Stromal cell of bone marrow (primary cell): ENCODE measurements at places on chromosomes 11 and 22.

DNA sequence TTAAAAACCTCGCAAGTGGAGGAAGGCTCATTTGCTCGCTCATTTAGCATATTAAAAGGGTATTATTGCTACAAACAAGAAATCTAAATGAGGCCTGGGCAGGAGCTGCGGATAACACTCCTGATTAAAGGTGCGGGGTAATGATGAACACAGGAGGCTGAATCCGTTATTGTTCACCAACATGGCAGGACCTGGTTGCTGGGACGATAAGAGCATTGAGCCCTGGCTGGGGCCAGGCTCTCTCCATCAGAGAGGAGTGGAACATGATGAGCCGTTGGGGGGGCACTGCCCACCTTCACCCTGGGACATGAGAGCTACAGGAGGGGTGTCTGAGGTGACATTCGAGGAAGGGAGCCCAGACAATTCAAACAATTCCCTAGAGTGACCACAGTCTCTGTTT is 211.7 kb downstream of the NXPE2 start:
- no peak for DNase-seq

GRCh38 chr11:104490182-104490581 is 326.2 kb upstream of the PDGFD start:
- DNase-seq = no peak

GRCh38 chr22:30838111-30838510 is 130.5 kb downstream of the MORC2 start:
- DNase-seq = no peak

DNA sequence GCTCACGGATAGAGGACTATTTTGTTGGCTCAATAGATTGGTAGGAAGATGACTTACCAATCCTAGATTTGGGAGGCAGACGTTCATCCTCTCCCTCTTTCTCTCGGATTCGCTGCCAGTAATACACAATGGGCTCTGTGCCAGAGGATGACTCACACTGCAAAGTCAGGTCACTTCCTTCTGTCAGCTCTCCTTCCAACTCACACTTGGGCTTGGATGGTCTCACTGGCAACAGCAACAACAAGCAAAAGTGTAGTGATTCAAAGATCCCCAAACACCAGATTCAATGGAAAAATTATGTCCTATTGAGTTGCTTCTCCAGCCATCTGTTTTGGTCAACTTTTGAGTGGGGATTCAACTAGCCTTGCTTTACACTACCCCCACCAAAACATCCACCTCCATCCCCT is 21.7 kb upstream of the HSPA8 start:
- peak; percentile 99 for DNase-seq

- DNase-seq = peak; percentile 64
Measured at GRCh38 chr11:65427691-65428577, 5.3 kb downstream of the NEAT1 start.

DNA sequence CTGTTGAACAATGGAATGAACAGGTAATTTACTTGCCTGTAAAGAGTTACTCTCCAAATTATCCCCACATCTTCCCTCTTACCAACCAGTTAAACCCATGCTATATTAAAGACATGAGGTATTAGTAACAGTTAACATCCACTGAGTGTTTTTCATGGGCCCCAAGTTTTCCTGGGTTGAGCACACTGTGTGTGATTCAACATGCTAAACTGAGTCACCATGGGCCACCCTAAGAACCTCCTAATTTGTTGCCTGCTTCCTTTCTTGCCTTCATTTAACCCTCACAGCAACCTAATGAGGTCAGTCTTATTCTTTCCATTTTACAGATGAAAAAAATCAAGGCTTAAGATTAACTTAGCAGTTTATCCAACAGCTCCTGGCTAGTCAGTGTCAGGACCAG is 51.0 kb downstream of the GALNT18 start:
- DNase-seq = no peak

GRCh38 chr11:119699227-119699626 is 29.8 kb downstream of the NECTIN1 start:
- DNase-seq = peak; percentile 17

DNA sequence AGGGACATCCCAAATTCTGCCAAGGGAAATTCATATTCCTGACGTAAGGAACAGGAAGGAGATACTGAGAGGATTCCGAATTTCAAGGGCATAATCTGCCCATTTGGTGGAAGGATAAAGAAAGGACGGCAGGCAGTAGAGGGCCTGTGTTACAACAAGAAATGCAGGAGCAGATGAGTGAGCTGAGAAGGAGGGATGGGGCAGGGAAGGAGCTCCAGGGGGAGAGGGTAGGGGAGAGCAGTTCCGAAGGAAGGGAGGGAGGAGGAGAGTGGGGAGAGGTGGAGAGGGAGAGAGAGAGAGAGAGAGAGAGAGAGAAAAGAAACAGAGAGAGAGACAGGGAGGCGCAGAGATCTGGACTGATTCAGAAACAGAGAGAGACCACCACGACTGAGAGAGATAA is 843 bp downstream of the OPCML start:
- DNase-seq = no peak

GRCh38 chr22:44888491-44889254 is 121.1 kb downstream of the PHF21B start:
- no peak for DNase-seq

DNA sequence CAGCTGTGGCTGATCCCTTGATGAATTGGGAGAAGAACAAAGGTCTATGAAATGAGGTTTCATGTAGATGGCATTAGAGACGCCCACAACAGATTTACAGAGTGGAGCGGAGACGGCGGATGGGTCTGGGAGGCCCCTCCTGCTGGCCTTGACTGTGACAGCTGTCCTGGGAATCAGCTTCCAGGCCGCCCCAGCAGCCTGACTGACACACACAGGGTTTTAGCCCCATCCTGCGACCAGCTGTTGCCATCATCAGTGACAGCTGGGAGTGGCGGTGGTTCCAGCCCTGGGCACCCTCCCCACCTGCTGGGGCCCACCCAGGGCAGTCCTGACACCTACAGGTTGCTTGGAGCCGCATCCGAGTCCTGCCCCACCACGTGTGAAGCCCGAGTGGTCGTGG is 64.0 kb upstream of the PPP6R3 start:
- DNase-seq = no peak

- DNase-seq = no peak
Measured at GRCh38 chr11:63610604-63611394, 3.4 kb downstream of the PLAAT3 start.

GRCh38 chr22:29130476-29130875 is 57.6 kb downstream of the KREMEN1 start:
- DNase-seq = no peak

DNA sequence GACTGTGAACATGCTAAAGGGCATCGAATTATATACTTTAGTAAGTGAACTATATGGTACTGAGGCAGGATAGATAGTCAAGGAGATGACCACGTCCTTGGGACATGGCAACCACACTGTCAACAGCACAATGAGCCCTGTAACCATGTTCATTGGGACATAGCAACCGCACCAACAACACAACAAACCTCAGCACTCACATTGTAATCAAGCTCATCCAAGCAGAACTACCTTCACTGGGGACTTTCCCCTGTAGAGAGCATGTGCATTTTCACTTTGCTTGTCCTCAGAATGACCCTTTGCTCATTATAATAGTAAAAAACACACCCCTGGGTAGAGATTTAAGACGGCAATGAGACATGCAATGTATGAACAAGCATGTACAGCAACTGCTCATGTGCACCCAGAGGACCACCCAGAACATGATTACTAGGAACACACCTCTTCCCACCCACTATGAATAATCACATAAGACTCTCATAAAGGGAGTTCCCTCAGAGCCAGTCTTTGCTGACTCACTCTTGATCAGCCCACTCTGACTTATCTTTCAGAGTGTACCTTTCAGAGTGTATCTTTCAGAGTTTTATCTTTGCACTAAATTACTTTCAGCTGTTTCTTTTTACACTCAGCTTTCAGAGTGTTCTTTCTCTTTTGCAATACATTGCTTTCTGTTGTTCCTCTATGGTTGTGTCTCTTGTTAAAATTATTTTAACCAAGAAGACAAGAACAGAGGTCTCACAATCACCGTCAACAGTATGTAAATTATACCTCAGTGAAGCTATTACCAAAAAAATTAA is 4.1 kb upstream of the PLAAT2 start:
- DNase-seq = peak; percentile 65

DNA sequence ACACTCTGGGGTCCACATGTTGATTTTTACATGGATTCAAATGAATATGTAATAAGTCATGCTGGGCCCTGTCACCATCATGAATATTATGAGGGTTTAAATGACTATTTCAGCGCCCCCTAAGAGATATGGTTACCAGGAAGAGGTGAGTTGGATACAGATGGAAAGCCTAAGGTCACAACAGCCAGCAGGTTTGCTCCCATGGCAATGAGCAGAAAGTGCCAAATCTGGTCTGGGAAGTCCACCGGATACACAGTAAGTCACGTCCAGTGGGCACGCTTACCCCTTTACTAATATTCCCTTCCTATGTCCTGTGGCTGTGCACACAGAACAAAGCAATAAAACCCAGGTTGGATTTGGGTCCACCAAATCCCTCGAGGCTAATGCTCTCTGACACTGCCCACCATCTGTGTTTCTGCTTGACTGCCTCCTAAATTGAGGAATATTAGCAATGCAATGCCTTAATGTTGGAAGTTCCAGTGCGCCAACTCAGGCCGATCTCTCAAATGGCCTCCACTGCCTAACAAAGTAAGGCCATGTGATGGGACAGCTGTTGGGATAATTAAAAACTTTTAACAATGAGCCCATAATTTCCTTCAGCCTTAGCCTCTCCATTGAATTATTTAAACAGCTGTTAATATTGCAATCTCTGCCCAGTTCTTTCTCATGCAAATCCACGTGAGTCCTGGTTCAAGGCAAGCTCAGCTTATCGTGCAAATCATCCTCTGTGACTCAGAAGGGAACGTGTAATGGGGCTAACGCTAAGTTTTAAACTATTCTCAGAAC is 97.6 kb downstream of the SLC1A2 start:
- peak; percentile 66 for DNase-seq

GRCh38 chr11:117591316-117592039 is 205.5 kb downstream of the DSCAML1 start:
- no peak for DNase-seq

DNA sequence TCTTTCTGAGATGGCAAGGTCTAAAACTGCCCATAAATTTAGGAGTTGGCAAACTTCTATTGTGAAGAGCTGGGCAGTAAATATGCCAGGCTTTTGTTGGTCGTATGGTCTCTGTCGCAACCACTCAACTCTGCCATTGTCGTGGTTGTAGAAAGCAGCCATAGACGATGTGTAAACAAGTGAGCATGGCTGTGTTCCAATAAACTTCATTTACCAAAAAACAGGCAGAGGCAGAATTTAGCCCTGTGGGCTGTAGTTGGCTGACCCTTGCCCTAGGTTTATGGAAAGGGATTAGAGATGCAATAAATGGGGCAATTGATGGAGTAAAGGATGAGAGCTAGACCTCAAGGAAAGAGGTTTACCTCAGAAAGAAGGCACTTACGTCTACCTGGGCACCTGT is 17.6 kb downstream of the YPEL4 start:
- no peak for DNase-seq

GRCh38 chr11:70769521-70769920 is 371.2 kb downstream of the CTTN start:
- DNase-seq = no peak

DNA sequence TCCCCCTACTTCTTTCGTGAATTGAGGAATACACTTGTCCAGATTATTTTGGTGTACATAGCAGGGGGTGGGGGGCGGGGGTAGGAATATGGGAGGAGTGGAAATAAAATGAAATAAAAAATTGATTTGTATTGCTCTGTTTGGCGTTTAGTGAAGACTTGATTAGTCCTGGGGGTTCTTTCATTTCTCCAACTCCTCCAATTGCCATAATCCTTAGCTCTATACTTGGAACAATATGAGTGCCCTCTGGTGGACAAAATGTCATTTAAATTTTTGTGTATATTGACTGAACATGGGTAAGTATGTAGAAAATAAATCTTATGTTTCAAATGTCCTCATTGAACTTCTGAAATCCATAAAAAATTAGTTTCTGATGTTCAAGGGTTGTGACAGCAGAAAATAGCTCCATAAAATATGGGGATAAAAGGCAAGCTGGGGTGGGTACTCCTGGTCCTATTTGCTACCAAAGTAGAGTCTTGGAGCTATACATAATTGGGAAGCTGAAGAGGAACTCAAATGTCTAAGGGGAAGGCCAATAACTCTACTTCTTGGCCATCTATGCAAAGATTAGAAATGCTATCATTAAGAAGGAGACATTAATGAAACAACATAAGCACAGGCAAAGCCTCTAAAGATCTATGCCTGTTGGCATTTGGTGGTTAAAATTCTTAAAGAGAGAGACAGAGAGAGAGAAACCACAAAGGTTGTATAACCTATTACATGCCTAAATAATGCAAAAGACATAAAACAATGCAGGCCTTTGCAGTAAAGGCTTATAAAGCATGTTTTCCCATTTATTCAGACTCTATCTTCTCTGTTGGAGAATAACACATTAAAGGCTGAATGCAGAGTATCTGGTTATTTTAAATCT is 421.6 kb downstream of the METTL15 start:
- DNase-seq = peak; percentile 57

- DNase-seq = no peak
Measured at GRCh38 chr22:21981874-21982273, 713 bp downstream of the TOP3B start.

DNA sequence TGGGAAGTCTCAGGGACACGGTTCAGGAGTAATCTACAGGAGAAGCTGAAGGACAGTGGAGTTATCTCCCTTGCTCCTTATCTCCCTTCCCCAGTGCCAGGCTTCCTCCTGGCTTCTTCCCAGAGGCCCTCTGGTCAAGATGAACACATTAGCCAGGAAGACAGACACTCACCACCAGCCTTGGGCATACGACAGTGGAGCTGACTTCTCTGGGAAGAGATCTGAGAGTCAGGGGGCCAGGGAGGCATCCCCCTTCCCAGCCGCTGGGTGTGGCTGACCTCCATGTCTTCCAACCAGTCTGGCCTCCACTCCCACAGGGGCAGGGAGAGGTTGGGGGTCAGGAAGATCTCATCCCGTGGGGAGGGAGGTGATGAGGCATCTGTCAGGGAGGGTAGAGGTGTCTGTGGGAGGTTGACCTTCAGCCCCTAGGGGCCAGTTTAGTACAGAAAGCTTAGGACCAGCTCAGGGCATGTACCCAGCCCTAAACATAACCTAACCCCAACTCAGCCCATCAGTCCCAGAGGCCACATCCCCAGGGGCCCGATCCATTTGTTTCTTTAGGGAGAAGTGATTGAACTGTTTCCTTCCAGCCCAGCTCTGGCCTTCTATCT is 12.7 kb downstream of the ROBO4 start:
- DNase-seq = no peak

- no peak for DNase-seq
Measured at GRCh38 chr22:50238755-50239154, 6.1 kb downstream of the TUBGCP6 start.

DNA sequence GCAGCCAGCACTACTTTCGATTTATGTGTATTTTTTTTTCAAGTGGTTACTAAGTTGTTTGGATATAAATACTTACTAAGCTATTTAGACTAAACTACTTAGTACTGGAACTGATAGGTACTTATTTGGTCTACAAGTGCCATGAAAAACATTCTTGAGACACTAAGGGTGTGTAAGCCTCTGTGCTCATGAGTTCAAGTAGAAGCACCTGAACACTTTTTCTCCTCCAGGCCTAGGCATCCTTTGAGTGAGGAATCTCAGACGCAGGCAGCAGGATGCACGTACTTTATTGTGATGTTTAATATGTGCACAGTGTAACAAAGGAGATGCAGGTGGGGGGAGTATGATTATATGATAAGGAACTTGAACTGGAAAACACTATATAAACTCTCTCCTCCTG is 7.8 kb downstream of the TESMIN start:
- DNase-seq = no peak

GRCh38 chr11:78981153-78981552 is 406.5 kb upstream of the NARS2 start:
- DNase-seq = no peak

- no peak for DNase-seq
Measured at GRCh38 chr11:125226706-125227105, 62.2 kb downstream of the PKNOX2 start.
